ENCODE measurements at places on chromosomes 4 and X.

GRCh38 chrX:48003367-48003757 is 427 bp downstream of the ZNF182 start:
- DNase-seq = no peak

GRCh38 chr4:150828159-150828558 is 186.9 kb downstream of the LRBA start:
- DNase-seq = no peak

DNA sequence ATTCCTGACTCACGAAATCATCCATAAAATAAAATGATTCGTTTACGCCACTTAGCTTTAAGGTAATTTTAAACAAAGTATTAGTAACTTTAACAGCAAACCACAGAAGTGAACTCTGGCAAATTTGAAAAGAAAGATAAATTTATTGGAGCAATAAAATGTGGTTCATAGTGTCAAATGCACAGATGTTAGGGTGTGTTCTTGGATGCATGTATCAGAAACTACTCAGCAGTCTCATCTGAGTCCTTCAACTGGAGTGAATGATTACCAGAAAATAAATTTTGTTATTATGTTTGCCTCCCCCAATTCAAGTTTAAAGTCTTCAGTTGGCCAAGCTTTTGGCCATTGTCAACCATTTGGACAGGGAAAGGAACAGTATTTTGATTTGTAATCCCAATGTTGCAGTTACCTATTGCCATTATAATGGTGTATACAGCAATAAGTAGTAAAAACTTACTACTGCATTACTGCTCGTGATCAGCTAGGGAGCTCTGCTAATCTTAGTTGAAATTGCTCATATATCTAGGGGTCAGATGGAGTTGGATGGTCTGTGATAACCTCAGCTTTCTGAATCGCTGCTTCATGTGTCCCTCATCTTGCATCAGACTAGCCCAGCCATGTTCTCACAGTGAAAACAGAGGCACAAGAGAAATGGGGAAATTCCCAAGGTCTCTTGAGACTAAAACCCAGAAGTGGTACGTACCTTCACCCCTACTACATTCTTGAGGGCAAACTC is 254.6 kb upstream of the KCNIP4 start:
- no peak for DNase-seq

- no peak for DNase-seq
Measured at GRCh38 chr4:119897260-119897659, 169.4 kb downstream of the MAD2L1 start.

DNA sequence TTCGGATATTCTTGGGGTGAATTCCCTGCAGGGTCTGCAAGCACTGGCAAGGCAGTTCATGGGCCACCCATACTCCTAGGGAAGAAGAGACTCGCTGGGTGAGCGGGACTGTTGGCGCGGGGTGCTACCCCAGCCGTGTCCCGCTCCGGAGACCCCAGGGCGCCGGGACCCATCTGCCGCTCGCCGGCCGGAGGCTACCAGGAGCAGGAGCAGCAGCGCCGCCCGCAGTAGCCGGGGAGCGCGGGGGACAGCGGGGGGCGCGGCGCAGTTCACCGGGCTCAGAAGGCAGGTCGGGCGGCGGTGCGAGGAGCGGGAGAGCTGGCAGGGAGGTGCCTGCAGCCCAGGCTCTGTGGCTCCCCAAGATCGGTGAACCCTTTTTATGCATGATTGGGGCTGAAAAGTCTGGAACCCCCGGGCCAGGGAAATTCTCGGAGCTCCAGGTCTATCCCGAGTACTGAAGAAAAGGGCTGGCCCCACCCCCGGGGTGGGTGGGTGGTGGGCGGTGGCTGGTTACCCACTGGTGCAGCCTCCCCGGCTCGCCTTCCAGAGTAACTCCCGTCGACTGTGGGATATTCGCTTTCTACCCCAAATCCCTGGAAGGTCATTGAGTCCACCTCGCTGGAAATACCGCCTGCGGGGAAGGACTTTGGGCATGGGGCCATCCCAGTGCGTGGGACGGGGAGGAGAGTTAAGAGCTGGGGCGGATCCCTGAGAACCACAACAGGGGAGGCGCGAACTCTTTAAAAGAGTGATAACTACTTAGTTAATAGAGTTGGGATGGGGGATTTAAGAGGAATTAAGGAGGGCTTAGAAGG is 37.6 kb downstream of the PF4 start:
- DNase-seq = no peak

- DNase-seq = no peak
Measured at GRCh38 chr4:147924604-147925412, 192.9 kb downstream of the ARHGAP10 start.

DNA sequence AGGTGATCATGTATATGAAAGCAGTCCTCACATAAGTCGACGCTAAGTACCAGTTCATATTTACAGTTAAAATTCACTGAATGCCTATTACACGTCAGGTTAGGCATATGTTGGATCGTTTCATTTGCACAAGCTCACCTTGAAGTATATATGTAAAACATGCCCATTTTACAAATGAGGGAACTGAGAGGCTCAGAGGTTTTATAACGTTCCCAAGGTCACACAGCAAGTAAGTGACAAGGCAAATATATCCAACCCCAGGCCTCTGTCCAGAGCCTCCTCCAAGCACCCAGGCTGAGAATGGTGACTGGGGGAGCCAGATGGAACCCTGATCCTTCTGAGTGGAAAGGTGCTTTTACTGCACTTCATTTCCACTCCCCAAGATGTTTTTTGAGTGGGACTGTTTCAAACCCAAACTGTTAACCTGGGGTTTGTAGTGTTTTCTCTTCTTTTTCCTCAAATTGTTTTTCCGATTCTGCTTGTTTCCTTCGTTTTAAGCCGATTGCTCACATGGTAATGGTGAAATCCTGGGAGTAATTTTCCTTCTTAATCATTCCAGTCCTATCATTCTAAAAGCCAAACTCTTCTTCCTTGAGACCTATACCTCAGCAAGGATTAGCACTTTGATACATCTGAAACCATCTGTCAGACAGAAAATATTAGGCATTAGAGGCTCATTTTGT is 791 bp downstream of the SMIM20 start:
- DNase-seq = no peak

GRCh38 chr4:58776627-58777026 is 1666.4 kb upstream of the IGFBP7 start:
- no peak for DNase-seq

- DNase-seq = no peak
Measured at GRCh38 chr4:26015906-26016305, 101.9 kb downstream of the SMIM20 start.

GRCh38 chrX:10884246-10884645 is 226.9 kb upstream of the HCCS start:
- no peak for DNase-seq

DNA sequence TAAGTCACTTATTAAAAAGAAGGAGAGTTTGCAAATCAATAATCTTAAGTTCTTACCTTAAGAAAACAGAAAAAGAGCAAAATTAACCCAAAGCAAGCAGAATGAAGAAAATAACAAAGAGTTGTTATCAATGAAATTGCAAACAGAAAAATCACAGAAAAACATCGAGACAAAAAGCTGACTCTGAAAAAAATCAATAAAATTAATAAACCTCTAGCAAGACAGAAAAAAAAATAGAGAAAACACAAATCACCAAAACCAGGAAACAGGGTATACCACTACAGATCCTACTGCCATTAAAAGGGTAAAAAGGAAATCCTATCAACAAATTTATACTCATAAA is 17.3 kb upstream of the RBM41 start:
- DNase-seq = no peak

DNA sequence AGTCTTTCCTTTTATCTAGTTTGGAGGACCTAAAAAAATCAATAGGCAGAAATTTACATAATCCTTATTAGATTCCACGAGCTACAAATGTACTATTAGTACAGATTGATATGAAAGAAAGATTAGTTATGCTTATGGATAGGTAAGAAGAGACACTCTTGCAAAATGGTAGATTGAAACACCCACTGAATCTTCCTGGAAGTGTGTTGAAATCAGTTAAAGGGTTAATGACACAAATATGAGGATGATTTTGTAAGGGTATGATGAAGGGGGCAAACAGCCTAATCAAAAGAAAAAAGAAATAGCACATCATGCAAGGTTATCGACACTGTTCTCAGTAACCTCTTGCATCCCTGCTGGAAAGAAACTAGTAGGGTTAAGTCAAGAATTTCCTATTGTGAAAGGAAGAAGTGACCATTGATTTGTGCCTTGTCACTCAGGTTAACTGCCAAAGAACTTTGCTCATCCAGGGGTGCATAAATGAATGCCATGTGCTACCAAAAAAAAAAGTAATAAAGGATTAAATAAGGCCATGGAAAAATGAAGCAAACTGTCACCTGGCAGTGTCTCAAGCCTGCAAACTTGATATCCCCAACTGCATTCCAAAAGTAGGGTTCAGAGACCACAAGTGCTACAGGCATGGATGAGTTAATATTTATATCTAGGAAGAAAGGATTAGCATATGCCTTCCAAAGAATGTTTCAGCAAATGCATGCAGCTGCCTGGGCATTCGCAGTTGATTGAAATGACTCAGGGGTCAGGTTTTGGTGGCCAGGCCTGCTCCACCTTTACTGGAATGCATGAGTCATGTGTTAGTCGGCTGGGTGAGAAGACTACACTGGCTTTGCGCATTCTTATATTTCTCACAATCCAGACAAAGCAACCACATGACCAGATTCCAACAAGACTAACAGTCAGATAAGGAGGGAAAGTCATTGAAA is 78.3 kb upstream of the ATXN3L start:
- no peak for DNase-seq

GRCh38 chr4:22233230-22233629 is 282.6 kb downstream of the ADGRA3 start:
- DNase-seq = no peak

DNA sequence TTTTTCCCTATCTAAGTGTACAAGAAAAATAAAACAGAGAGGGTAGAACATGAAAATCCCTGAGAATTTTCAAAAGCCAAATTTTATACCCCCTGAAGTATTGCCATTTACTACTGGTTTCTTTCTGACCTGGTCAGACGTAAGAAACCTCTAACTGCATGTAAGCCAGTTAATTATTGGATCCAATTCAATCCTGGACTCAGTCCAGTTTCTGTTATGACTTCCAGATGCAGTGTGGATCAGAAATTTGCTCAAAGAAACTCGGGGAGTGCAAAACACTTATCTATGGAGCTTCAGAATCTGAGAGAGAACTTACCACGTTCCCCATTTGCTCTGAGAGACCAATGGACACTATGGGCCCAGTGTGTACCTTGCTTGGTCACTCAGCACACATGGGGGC is 383.5 kb downstream of the KLHL4 start:
- no peak for DNase-seq

DNA sequence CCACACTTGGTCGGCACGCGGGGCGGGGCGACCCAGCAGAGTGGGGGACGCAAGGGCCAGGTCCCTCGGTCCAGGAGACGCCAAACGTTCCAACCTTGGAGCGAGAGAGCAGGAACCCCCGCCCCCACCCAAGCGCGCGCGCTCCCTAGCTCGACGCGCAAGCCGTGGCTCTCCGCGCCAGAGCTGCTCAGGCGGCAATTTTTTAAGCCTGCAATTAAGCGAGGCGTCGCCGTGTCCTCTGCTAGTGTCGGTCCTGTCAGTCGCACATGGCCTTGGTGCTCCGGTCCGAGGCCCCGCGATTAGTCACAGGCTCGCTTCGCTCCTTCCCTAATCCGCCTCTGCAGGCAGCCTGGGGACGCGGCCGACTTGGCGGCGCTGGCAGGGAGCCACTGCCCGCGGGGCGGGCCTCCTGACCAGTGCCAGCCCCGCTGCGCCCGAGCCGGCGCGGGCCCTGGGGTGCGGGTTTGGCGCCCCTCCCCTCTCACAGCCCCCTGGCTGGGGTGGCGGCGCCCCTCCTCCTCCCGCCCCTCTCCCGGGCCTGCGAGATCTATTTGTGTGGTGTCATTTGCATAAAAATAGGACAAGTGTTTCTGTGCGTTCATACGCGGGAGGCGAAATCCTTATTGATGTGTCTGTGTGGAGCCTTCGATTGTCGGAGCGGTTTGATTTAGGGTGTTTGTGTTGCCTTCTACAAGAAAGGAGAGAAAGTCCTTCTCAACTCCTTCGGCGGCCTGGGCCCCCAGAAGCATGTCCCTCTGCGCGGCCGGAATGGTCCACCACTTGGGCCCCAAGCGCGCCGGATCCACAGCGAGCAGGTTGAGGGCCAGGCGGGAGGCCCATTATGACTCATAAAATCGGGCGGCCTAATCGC is 9.8 kb upstream of the BCOR start:
- no peak for DNase-seq

GRCh38 chr4:76738086-76738931 is 159.6 kb downstream of the SOWAHB start:
- no peak for DNase-seq

All from esophagus squamous epithelium (tissue), 5 donors.